ENCODE measurements at places on chromosomes 4 and X.

- peak; percentile 90 for DNase-seq
Measured at GRCh38 chr4:41334182-41334581, 77.5 kb downstream of the UCHL1 start.

DNA sequence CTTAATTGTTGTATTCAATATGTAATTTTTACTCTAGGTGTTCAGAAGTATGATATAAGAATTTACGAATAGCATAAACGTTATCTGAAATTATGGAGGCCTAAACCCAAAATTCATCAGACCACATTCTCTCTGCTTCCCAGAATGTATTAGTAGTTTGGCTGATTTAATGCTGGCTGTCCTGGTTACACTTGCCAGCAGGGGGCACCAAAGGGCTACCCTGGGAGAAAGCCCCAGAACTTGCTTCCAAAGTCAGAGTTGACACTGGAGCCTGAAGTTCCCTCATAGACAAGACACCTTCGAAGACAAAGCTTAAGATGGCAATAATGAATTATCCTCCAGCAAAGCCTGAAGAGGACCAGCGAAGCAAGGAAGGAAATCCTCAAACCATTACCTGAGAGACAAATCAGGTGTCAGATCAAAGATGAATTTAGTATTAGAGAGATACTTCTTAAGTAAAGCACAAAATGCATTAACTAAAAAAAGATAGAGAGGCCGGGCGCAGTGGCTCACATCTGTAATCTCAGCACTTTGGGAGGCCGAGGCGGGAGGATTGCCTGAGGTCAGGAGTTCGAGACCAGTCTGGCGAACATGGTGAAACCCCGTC, 11.3 kb upstream of the ANOS1 start:
- DNase-seq, result peak; percentile 54

DNA sequence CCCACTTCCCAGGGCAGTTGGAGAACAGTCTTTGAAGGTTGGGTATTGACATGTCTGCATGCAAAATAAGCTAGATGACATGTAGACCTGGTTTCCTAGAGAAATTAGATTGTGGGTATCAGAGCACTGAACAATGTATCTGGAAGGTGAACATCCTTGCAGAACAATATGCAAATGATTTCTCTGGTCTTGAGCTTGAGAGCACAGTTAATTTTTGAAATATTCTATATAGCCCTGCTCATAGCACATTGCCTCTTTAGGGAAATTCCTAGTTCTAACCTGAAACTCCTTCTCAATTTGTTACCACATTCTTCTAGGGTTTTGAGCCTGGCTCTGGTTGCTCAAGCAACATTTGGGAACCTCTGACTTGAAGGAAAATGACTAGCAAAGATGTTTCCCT, 41.6 kb upstream of the LAS1L start:
- no peak for DNase-seq

DNA sequence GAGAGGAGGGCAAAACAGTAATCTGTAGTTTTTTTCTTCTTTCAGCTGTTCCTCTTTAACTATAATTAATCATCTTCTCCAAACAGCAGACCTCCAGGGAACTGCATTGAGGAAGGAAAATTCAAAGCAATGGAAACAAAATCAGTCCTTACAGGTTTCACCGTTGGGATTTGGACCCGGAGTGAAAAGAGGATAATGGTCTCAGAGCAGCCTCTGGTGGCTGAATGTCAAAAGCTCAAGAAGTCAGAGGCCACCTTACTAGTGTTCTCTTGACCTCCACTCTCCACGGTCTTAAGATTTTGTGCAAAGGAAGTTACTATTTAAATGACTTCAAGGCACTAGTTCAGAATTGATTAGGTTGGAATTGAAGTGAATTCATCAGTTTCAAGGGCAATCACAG, 16.0 kb upstream of the MID1 start:
- peak; percentile 47 for DNase-seq

GRCh38 chr4:11072999-11073398, 355.7 kb downstream of the HS3ST1 start:
- DNase-seq, result no peak

- no peak for DNase-seq
Measured at GRCh38 chr4:109022961-109023360, 260.1 kb upstream of the ETNPPL start.

DNA sequence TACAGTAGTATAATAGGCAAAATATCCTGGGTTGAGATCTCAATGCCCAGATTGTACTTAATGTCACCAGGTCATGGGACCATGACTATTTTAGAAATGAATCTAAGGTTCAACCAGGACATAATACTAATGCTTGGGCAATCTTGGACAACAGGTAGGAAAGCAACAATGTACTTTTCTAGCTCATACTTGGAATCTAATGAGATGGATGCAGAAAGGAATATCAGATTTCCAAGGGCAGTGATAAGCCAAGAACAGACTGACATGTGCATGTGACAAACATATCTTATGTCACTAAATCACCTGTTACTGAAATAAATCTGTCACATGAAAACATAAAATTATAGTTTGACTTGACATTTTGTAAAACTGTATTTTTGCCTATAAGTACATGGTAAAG, 51.1 kb downstream of the RPS6KA3 start:
- DNase-seq, result no peak

GRCh38 chrX:53186351-53186750, 38.7 kb downstream of the KDM5C start:
- no peak for DNase-seq

DNA sequence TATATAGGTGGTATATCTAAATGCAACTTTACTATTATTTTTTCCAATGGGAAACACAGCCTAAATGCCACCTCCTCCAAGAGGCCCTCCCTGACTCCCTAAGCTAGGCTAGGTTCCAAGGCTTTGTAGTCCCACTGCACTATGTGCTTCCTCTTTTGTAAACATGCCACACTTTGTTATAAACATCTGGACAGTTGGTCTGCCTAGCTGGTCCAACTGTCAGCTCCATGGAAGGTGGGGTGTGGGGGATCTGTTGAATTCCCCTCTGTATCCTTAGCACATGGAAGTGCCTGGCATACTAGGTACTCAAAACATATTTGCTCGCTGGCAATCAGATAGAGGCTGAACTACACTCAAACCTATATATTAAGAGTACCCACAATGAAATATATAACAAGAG, 63.4 kb downstream of the SLC9A7 start:
- DNase-seq, result no peak

DNA sequence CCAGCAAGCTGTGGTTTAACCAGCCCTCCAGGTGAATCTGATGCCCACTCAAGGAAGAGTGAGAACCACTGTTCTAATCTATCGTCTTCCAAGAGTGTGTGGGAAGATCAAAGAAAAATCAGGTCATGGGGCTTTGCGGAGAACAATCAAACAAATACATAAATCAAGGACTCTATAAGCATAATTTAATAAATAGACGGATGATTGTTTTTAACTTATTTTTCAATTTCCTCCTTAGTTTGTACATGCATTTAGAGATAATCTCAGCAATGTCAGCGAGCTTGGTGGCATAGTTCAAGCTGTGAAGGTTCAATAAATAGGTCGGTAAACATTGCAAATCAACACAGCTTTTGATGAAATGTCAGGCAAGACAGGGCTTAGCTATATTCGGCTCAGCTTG, 84.9 kb downstream of the DMD start:
- DNase-seq, result no peak

DNA sequence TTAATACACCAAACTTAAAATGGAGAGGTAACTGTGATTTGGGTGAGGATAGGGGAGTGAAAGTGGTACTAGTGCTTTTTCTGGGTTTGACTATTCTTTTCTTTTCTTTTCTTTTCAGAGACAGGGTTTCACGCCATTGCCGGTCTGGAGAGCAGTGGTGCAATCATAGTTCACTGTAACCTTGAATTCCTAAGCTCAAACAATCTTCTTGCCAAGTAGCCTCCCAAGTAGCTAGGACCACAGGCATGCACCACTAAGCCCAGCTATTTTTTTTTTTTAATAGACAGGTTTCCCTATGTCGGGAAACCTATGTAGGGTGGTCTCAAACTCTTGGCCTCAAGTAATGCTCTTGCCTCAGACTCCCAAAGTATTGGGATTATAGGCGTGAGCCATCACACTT, 3.0 kb upstream of the ARMCX4 start:
- DNase-seq, result no peak

- DNase-seq, result no peak
Measured at GRCh38 chr4:661881-662761, 12.0 kb downstream of the ATP5ME start.

DNA sequence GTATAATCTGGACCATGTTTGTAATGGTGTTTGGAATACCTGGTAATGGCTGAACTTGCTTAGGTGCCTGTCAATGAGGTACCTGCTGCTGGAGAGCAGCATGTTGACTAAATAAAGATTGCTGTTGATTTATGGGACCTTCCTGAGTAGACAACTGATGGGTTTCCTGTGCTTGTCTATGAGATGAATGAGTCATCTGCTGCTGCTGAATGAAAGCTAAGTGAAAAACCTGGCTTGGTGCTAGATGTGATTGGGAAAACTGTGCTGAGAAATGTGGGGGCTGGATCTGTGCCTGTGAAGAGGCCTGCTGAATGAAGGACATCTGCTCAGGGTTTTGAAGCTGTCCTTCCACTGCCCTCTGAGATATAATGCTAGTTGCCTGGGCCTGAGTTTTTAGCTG, 69.6 kb downstream of the WNK3 start:
- DNase-seq, result no peak

DNA sequence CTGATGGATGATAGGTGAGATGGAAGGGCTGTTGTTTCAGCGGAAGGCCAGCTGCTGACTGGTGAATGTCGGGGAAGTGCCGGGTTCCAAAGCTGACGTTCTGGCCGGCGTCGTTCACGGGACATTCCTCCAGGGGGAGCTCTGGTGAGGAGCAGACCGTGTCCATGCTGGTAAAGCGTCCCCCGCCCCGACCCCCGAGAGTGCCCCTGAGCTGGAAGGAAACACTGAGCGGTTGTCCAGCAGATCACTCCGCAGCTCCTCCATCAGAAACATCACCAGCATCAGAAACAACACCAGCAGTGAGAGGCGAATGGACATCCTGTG, 18.6 kb upstream of the ADRA2C start:
- DNase-seq, result no peak

Data from HT-29 (cell line).